ENCODE measurements at places on chromosomes 7 and 10. TPM values are rescaled to one million over a fixed set of nuclear protein-coding genes. Genes with fewer than 3 reads are reported as not detected.

The OPN1SW gene
- not detected for total RNA-seq

The ITGB8 gene
- 183 TPM for total RNA-seq

The CCDC3 gene
- not detected for total RNA-seq

The PRTFDC1 gene
- 22.7 TPM for total RNA-seq

The VAX1 gene
- total RNA-seq: not detected

The GIMAP7 gene
- total RNA-seq: not detected

The SP4 gene
- total RNA-seq: 15.9 TPM

The CEP41 gene
- 21.6 TPM for total RNA-seq

The AASS gene
- total RNA-seq: 18.7 TPM

- peaks cover 9% of the 10 kb centered on the region for H3K4me1 ChIP-seq
- no peak overlapping the region for H3K27ac ChIP-seq
- H3K27me3 ChIP-seq: no peaks in the 10 kb centered on the region
- DNase-seq: no peak
- H3K36me3 ChIP-seq: no peaks in the 10 kb centered on the region
Observed at GRCh38 chr10:121444520-121445165, 153.6 kb downstream of the FGFR2 start.

GRCh38 chr10:78316451-78316931, 282.8 kb downstream of the RPS24 start:
- no peak for DNase-seq
- peaks cover 100% of the 10 kb centered on the region for H3K27me3 ChIP-seq
- no peak overlapping the region for H3K4me3 ChIP-seq
- H3K36me3 ChIP-seq: no peaks in the 10 kb centered on the region
- H3K4me1 ChIP-seq: no peaks in the 10 kb centered on the region

DNA sequence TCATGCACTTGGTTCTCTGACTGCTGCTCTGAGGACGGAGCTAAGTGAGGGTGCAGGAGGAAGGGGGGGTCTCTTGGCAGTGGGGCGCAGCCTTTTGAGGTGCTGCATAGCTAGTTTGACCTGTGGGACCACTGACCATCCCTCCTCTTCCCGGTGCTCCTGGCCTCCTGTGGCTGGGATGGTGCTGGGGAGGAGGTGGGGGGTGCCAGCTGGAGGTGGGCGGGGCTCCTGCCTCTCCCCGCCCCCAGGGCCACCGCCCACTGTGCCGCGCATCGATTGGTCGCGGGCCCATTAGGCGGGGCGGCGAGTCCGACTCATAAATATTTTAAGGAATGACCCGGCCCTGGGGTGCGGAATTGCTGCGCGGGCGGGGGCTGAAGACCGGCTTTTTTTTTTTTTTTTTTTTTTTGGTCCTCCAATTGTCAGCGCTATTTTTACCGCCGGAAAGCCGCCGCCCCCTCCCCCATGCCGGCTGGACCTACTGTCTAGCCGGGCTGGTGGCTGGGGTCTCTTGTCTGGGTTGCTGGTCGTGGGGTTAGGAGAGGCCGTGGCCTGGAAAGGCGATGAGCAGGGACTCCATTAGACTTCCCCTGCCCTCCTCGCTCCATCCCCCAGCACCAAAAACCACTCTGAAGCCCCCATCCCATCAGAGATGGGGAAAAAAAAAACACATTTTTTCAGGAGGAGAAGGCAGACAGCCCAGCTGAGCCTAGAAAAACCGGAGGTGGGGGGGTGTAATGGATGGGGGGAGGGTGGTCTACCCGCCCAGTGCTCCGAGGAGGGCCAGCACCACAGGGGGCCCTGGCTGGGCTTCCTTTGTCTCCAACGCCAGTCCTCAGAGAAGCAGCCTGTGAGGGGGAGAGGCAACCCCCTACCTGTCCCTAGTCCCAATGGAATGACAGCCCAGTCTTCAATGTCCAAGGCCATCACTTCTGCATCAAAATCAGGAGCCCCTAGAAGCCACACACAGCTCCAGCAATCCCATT, 6.4 kb downstream of the SH2B2 start:
- peaks cover 7% of the 10 kb centered on the region for H3K4me1 ChIP-seq
- H3K27ac ChIP-seq: no peak overlapping the region
- no peaks in the 10 kb centered on the region for H3K27me3 ChIP-seq

- no peak overlapping the region for H3K27ac ChIP-seq
- H3K36me3 ChIP-seq: no peaks in the 10 kb centered on the region
- no peak for DNase-seq
- no peaks in the 10 kb centered on the region for H3K4me1 ChIP-seq
- H3K4me3 ChIP-seq: no peak overlapping the region
- H3K27me3 ChIP-seq: peaks cover 73% of the 10 kb centered on the region
Observed at GRCh38 chr10:70034232-70034631, 18.4 kb upstream of the MACROH2A2 start.

- H3K4me3 ChIP-seq: no peak overlapping the region
- H3K27me3 ChIP-seq: no peaks in the 10 kb centered on the region
- no peaks in the 10 kb centered on the region for H3K36me3 ChIP-seq
Observed at GRCh38 chr10:60414877-60415585, 25.4 kb upstream of the ANK3 start.

DNA sequence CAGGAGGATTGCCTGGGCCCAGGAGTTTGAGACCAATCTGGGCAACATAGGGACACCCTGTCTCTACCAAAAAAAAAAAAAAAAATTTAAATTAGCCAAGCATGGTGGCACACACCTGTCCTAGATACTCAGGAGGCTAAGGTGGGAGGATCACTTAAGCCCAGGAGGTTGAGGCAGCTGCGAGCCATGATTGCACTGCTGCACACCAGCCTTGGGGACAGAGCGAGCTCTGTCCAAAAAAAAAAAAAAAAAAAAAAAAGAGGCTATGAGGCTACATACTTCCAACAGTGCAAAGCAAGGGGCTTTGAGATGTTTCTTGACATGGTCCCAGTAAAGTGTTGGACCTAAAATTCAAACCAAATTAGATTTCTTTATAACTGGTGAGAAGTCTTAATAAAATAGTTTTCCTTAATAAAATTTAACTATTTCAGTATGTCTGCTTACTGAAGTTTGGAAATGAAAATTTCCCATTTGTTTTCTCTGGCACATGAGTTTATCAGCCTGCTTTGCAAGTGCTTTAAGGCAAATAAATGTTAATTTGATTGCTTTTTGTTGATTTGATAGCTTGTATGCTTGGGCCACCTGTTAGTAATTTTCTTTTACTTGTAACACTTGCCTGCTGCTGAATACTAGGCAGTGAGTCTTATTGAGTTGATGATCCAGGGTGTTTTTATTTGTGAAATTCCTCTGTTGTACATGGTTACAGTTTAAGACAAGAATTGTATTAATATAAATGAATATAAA, 16.1 kb downstream of the CALU start:
- no peak overlapping the region for H3K4me3 ChIP-seq
- no peaks in the 10 kb centered on the region for H3K4me1 ChIP-seq
- H3K36me3 ChIP-seq: peaks cover 27% of the 10 kb centered on the region

DNA sequence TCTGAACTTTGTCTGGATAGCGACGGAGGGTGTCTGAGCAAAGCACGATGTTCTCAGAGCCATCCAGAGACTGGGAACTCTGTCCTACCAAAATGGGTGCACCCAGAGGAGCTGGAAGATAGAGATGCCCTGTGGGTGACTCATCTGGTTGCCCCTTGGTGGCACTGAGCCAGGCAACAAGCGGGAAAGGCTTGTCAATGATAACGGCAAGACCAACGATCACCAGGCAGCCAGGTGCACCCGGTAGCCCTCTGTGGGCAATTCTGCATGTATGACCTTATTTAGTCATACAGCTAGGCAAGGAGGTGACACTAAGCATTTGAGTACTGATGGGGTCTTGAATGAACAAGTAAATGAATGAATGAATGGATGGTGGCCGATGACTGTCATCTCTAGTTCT, 2.8 kb upstream of the ELN start:
- H3K27ac ChIP-seq: no peak overlapping the region
- H3K27me3 ChIP-seq: peaks cover 55% of the 10 kb centered on the region
- peak; percentile 20 for DNase-seq
- H3K4me1 ChIP-seq: peaks cover 7% of the 10 kb centered on the region

GRCh38 chr7:100370303-100370702, 3.0 kb upstream of the PILRA start:
- DNase-seq: no peak
- H3K4me3 ChIP-seq: no peak overlapping the region
- H3K27me3 ChIP-seq: no peaks in the 10 kb centered on the region
- H3K36me3 ChIP-seq: peaks cover 29% of the 10 kb centered on the region

DNA sequence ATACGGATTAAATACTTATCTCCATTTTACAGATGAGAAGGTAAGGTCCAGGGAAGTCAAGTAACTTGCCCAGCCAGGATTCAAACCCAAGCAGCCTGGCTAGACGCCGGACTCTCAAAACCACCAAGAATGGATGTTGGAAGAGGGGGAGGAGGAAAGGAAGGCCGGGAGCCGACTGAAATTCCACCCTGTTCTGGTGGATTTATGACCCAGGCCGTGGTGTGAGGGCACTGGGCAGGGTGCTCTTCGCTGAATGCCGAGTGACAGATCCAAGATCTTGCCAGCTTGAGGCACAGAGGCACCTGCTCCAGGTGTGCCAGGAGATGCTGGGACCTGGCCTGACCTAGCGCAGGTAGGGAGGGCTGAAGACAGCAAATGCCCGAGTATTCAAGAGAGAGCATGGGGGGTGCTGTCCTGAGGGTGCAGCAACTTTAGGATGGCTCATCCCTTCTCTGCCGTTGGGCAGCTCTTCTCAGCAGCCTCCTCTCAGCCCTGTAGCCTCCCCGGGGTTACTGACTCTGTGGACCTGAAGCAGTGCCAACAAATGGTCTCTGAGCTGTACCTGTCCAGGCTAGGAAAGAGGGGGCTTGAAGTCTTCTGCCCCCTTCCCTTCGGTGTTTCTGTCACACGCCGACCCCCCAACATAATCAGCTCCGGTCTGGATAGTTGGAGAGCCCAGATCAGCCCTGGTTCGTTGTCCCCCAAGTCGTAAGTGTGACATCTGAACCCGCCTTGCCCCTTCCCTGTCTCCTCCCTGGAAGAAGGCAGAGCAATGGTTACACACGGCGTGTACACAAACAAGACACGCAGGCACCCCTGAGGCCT, 713 bp downstream of the LOXL4 start:
- H3K27me3 ChIP-seq: no peaks in the 10 kb centered on the region
- peak overlapping the region; percentile 68 for H3K4me3 ChIP-seq
- peak overlapping the region; percentile 70 for H3K27ac ChIP-seq
- H3K36me3 ChIP-seq: peaks cover 20% of the 10 kb centered on the region
- H3K4me1 ChIP-seq: peaks cover 58% of the 10 kb centered on the region
- DNase-seq: no peak

GRCh38 chr10:42753507-42754154, 29.0 kb upstream of the BMS1 start:
- peaks cover 21% of the 10 kb centered on the region for H3K36me3 ChIP-seq
- H3K27ac ChIP-seq: no peak overlapping the region
- peak overlapping the region; percentile 82 for H3K4me3 ChIP-seq
- H3K27me3 ChIP-seq: peaks cover 35% of the 10 kb centered on the region

All from Calu3 (cell line).